ENCODE measurements at places on chromosomes 11 and 22.

GRCh38 chr11:79371152-79371551, 69.7 kb downstream of the TENM4 start:
- DNase-seq, result no peak

GRCh38 chr22:29914991-29915533, 32.1 kb downstream of the MTMR3 start:
- no peak for DNase-seq

DNA sequence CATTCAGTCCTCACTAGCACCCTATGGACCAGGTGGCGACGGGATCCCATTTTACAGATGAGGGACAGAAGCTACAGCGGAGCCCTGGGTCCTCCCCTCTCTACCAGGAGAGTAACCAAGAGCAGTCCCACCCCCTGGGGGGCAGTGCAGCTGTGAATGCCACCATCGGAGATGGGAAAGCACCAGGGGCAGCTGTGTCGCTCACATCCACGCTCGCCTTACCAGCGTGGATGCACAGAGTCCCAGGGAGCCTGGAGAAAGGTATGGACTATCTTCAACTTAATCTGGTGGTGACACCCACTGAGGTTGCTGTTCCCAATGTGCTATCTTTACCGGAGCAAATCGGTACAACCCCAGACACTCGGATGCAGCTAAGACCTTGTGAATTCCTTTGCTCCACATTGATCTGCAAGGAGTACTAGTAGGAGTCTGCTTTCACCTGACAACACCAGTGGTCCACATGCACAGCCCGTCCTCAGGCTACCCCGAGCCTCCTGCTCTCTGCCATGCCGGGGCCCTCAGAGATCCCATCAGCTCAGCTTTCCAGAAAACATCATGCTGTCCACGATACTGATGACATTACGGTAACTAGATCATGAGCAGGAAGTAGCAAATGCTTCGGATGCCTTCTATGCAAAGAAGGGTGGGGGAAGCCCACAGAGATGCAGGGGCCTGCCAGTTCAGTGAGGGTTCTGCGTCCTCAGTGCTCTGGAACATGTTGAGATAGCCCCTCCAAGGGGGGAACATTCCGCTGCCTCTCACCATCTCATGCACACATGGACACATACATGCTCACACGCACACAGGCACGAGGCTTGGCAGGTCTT, 126.0 kb downstream of the CTTN start:
- peak; percentile 15 for DNase-seq

DNA sequence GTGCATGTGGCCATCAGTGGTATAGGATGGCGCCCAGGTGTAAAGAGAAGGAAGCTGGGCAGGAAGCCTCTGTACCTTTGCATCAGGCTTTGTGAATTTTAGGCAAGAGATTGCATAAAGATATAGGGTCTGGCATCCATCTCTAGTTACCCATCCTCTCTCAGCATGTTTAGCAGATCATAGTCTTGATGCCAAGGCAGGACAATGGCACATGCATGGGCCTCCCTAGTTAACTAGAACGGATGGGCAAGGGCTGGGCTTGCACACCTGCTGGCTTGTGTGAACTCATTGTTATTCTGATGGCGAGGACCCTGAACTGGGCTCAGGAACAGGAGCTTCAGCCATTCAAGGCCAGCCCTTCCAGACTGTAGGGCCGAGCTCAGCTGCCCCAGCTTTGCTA, 229.2 kb upstream of the NCAM1 start:
- no peak for DNase-seq

DNA sequence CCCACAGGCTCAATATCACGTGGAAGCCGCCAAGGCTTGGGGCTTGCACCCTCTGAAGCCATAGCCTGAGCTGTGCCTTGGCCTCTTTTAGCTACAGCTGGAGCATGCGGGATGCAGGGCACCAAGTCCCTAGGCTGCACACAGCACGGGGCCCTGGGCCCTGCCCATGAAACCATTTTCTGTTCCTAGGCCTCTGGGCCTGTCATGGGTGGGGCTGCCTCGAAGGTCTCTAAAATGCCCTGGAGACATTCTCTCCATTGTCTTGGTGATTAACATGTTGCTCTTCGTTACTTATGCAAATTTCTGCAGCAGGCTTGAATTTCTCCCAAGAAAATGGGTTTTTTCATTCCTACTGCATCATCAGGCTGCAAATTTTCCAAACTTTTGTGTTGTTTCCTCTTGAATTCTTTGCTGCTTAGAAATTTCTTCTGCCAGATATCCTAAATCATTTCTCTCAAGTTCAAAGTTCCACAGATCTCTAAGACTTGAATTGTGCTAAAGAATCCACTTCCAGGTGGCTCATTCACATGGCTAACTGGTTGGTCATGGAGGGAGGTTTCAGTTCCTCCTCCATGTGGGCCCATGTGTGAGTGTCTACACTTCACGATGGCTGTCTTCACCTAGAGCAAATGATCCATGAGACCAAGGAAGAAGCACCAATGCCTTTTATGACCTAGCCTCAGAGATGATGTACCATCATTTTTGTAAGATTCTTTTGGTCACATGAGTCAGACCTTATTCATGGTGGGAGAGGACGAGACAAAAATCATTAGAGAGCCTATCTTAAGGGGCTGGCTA, 7.4 kb upstream of the CREBZF start:
- DNase-seq, result no peak

- no peak for DNase-seq
Observed at GRCh38 chr11:68570691-68571090, 110.1 kb downstream of the PPP6R3 start.

All from CD4-positive, alpha-beta T cell treated with Interleukin-15 for 1 hour (primary cell).